ENCODE measurements at places on chromosomes 5 and 9.

DNA sequence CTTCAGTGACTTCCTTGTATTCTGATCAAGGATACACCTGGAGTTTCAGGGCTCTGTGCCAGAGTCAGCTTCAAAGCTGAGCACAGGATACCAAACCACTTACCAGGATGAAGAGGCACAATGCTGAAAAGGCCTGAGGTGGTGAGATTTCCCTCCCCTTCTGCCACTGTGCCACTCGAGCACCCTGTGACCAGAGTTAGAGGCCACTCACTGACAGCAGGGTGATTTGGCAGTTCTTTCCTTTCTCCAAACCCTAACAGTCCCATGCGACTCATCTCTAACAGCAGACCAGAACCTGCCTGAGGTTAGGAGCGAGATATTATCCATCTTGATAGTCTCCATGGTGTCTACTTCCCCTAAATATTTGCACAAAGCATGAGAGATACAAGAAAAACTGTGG, 1.8 kb downstream of the PLGRKT start:
- no peak for DNase-seq

DNA sequence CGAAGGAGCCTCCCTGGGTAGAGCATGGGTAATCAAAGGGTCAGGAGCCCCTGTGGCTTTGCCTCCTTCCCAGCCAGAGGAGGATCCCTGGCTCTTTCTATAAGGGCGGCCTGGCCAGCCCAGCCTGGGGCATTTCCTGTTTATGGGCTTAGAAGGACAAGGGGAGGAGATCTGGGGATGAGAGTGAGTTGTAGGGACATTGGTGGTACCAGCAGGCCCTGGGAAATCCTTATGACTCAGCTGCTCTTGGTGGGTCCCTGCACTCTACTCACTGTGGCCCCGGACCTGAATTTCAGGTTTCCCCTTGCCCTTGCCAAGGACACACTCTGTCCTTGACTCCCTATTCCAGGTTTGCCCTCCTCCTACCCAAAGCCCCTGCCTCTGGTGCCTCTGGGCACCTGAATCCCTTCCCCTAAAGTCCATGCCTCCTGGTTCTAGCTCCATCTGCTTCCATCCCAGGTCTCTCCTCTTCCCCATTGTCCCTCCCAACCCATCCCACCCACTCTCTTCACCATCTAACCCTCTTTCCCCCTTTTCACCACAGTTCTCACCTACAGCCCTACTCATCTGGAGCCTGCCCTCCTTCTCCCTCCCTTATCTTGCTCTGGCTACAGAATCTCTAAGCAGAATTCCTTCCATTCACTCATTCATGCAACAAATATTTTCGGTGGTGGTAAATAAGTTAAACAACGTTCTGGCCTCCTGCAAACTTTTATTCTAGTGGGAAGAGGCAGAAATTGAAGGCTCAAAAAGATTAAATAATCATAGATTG, 34.9 kb downstream of the PCDH1 start:
- no peak for DNase-seq

GRCh38 chr5:78295035-78295961, 800 bp upstream of the AP3B1 start:
- DNase-seq: no peak

GRCh38 chr5:106966686-106967315, 703.9 kb downstream of the EFNA5 start:
- DNase-seq: peak; percentile 81

DNA sequence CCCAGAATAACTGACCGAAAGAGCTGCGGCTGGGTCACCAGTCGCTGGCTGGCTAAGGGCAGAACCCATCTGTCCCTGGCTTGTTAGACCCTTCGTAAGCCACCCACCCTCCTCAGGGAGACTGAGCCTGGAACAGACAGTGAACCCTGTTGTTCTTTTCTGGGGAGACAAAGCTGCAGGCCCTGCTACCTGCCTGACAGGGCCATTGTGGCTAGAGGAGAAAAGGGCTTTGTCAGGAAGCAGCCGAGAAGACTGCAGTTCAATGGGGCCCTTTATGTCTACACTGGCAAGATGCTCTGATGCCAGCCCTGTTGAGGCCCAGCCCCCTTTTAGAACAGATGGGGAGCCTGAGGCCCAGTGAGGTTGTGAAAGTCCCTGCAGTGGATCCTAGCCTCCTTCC, 3.7 kb upstream of the NIPAL4 start:
- no peak for DNase-seq

- no peak for DNase-seq
Measured at GRCh38 chr5:1214163-1214935, 10.8 kb upstream of the SLC6A18 start.

GRCh38 chr5:42992088-42992879, 47.8 kb downstream of the ANXA2R start:
- no peak for DNase-seq

GRCh38 chr5:93582167-93582462, 907 bp upstream of the NR2F1 start:
- DNase-seq: no peak
